ENCODE measurements at places on chromosomes 1 and 21.

DNA sequence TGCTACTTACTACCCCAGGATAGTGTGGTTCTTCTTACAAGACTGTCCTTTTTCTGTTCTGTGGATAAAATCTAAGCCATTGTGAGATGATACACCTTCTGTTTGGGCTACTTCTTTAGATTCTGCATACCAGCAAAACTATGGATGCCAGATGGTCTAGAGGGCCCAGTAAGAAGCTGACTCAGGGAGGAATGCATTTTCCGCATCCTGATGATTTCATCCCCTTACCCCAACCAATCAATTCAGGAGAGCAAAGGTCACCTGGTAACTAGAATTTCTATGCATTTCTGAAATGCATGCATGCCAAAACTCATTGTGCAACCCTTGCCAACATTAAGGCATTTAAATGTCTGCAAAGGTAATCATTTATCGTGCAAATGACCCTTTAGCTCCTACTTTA is 285.7 kb upstream of the ZP4 start:
- H3K27ac ChIP-seq = no peak overlapping the region
- no peaks in the 10 kb centered on the region for H3K27me3 ChIP-seq
- H3K4me1 ChIP-seq = no peaks in the 10 kb centered on the region
- H3K36me3 ChIP-seq = no peaks in the 10 kb centered on the region
- DNase-seq = no peak

- no peaks in the 10 kb centered on the region for H3K36me3 ChIP-seq
- peaks cover 15% of the 10 kb centered on the region for H3K4me1 ChIP-seq
- H3K27ac ChIP-seq = no peak overlapping the region
- no peak overlapping the region for H3K4me3 ChIP-seq
- no peak for DNase-seq
Observed at GRCh38 chr1:184150776-184151531, 99.4 kb downstream of the TSEN15 start.

- H3K27me3 ChIP-seq = no peaks in the 10 kb centered on the region
- H3K36me3 ChIP-seq = peaks cover 8% of the 10 kb centered on the region
- H3K27ac ChIP-seq = peak overlapping the region; percentile 62
- peak overlapping the region; percentile 5 for H3K4me3 ChIP-seq
Observed at GRCh38 chr1:226003502-226004170, 4.5 kb upstream of the SDE2 start.

- H3K4me3 ChIP-seq = no peak overlapping the region
- peaks cover 3% of the 10 kb centered on the region for H3K27me3 ChIP-seq
- no peaks in the 10 kb centered on the region for H3K36me3 ChIP-seq
- no peak for DNase-seq
Observed at GRCh38 chr1:170823120-170823519, 112.2 kb upstream of the MROH9 start.

DNA sequence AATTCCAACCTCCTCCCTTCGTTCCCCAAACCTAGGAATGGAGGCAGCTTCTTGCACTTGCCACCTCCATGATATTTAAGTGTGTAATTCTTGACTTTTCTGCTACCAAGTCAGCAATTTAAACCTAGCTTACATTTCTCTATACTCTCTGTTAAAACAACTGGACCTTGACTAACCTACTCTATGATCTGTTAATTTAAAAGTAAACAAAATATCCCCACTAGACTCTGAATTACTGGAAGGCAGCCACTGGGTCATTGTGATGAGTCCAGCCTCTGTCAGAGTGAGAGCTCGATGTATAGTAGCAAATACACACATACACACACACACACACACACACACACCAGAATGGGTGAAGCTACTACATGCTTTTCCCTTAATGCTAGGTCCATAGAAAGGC is 40.0 kb upstream of the DHCR24 start:
- H3K4me1 ChIP-seq = no peaks in the 10 kb centered on the region
- no peak for DNase-seq
- no peak overlapping the region for H3K4me3 ChIP-seq
- H3K27me3 ChIP-seq = peaks cover 6% of the 10 kb centered on the region

DNA sequence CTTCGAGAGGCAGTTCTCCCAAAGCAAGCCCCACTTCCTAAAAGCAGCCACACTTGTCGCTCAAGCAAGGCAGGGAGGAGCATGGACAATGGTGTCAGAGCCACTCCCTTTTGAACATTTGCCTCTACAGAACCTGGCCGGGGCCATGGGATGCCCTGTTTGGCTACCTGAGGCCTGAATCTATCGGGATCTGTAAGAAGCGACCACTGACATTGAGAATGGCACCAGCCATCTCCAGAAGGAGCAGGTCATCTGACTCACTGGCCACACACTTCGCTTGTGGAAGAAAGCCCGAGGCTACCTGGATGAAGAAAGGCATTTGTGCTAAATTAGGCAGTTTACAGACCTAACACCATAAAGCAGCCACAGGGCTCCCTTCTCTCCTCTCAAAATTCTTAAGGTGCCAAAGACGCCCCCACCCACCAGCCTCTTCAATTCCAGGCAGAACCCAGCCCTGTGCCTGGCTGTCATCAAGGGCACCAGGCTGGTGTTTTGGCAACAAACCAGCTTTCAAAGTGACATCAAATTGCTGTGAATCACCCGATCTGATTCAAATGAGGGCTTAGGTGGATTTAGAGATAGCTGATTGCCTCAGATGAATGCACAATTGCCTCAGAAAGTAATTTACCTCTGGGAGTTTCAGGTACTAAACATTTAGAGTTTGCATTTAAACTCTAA is 104.8 kb downstream of the ETS2 start:
- H3K36me3 ChIP-seq = no peaks in the 10 kb centered on the region
- no peak overlapping the region for H3K4me3 ChIP-seq
- no peak for DNase-seq
- peaks cover 8% of the 10 kb centered on the region for H3K27me3 ChIP-seq
- peaks cover 7% of the 10 kb centered on the region for H3K4me1 ChIP-seq
- no peak overlapping the region for H3K27ac ChIP-seq

- peaks cover 14% of the 10 kb centered on the region for H3K4me1 ChIP-seq
- H3K27ac ChIP-seq = peak overlapping the region; percentile 83
- H3K36me3 ChIP-seq = no peaks in the 10 kb centered on the region
- peak overlapping the region; percentile 77 for H3K4me3 ChIP-seq
- peaks cover 55% of the 10 kb centered on the region for H3K27me3 ChIP-seq
Observed at GRCh38 chr1:197903196-197903514, 725 bp downstream of the C1orf53 start.

GRCh38 chr1:240613356-240614142 is 1.6 kb upstream of the GREM2 start:
- peaks cover 45% of the 10 kb centered on the region for H3K27me3 ChIP-seq
- H3K36me3 ChIP-seq = no peaks in the 10 kb centered on the region
- no peak overlapping the region for H3K27ac ChIP-seq
- no peak overlapping the region for H3K4me3 ChIP-seq
- peaks cover 25% of the 10 kb centered on the region for H3K4me1 ChIP-seq
- no peak for DNase-seq

DNA sequence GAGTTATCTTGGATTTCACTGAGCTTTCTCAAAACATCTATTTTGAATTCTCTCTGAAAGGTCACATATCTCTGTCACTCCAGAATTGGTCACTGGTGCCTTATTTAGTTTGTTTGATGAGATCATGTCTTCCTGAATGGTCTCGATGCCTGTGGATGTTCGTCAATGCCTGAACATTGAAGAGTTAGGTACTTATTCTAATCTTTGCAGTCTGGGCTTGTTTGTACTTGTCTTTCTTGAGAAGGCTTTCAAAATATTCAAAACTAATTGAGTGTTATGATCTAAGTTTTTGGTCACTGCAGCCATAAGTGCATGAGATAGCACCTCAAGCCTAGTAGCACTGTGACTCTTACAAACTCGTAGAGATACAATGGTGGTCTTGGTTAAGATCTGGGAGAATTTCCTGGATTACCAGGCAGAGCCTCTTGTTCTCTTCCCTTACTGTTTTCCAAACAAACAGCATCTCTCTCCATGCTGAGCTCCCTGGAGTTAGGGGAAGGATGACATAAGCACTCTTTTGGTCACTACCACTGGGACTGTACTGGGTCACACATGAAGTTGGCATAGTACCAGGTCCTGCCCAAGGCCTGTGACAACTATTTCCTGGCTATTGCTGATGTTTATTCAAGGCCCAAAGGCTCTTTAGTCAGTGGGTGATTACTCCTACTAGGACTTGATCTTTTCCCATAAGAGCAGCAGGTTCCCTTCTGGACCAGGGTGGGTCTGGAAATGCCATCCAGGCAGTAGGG is 25.6 kb downstream of the SLC22A15 start:
- no peak overlapping the region for H3K4me3 ChIP-seq
- no peak for DNase-seq
- H3K36me3 ChIP-seq = peaks cover 18% of the 10 kb centered on the region
- peaks cover 5% of the 10 kb centered on the region for H3K27me3 ChIP-seq
- no peak overlapping the region for H3K27ac ChIP-seq

- H3K27ac ChIP-seq = no peak overlapping the region
- H3K4me3 ChIP-seq = no peak overlapping the region
- no peaks in the 10 kb centered on the region for H3K4me1 ChIP-seq
- H3K27me3 ChIP-seq = no peaks in the 10 kb centered on the region
Observed at GRCh38 chr1:207134581-207134980, 30.5 kb downstream of the C4BPA start.

DNA sequence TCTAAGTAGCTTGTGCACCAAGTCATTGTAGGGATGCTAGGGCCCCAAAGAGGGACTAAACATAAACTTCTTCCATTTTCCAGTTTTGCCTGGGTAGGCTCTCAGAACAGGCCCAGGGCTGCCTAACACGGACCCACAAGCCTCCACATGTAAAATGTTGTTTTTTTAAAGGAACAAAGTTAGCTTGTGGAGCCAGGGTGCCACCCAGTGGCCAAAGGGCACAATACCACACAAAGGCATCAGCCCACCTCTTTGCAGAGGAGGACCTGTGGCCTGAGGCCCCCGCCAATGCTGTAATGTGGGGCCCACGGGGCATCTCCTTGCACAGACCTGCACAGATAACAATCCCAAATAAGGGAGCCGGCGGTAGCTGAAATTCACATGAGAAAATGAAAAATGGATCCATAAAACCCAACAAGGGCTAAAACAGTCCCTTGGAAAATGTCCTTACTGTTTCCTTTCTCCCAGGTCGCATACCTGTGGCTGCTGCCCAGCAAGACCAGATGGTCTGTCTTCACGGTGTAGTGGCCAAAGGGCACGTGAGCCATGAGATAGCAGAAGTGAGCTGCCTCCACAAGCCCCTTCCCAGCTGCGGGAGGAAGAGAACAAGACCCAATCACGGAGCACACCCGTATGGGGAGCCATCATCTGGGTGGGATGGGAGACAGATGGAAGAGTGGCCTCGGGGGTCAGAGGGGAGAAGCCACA is 23.8 kb downstream of the SEC16B start:
- H3K27ac ChIP-seq = no peak overlapping the region

- no peak for DNase-seq
- no peaks in the 10 kb centered on the region for H3K27me3 ChIP-seq
- no peaks in the 10 kb centered on the region for H3K4me1 ChIP-seq
- H3K27ac ChIP-seq = no peak overlapping the region
- no peaks in the 10 kb centered on the region for H3K36me3 ChIP-seq
Observed at GRCh38 chr1:80836505-80836904, 964.2 kb upstream of the ADGRL2 start.

GRCh38 chr21:30847627-30848500 is 18.3 kb upstream of the KRTAP7-1 start:
- DNase-seq = no peak
- no peak overlapping the region for H3K27ac ChIP-seq
- no peak overlapping the region for H3K4me3 ChIP-seq

GRCh38 chr21:31900121-31900895 is 27.5 kb downstream of the HUNK start:
- H3K27ac ChIP-seq = no peak overlapping the region
- DNase-seq = no peak
- H3K27me3 ChIP-seq = no peaks in the 10 kb centered on the region
- H3K36me3 ChIP-seq = no peaks in the 10 kb centered on the region

DNA sequence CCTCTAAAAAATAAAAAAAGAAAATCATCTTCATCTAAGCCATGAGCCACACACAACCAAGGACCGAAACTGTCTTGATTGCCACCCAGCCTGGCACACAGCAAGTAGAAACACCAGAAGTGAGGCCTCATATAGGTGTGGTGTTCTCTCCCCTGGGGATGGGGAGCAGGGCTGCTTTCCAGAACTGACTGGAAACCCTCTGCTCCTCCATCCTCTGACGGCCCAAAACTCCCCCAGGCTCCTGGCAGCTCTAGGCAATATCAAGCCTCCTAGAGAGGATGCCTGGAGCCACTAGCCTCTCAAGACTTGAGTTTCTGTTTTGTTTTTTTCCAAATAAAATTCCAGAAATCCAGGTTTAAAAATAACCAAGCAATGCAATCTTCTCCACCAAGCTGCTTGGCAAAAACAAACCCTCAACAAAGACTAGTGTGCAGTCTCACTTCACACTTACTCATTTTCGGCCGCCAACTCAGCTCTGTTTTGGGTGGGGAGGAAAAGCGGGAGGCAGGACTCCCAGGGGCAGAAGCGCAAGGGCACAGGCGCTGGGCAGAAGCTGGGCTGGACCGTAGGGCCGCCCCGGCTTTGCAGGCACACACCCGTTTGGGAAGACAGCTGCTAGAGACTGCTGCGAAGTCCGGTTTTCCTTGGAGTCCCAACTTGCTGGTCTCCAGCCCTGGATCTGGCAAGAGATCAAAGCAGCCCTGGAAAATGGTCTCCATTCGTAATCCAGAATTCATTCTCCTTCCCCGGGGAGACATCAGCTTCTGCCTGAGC is 78.2 kb upstream of the CAPZB start:
- H3K4me1 ChIP-seq = peaks cover 10% of the 10 kb centered on the region
- no peak overlapping the region for H3K4me3 ChIP-seq
- H3K27ac ChIP-seq = no peak overlapping the region
- no peaks in the 10 kb centered on the region for H3K27me3 ChIP-seq

- no peak for DNase-seq
- no peaks in the 10 kb centered on the region for H3K27me3 ChIP-seq
- no peak overlapping the region for H3K4me3 ChIP-seq
- H3K36me3 ChIP-seq = peaks cover 4% of the 10 kb centered on the region
Observed at GRCh38 chr1:50603274-50604271, 180.3 kb upstream of the DMRTA2 start.

- peak overlapping the region; percentile 100 for H3K27ac ChIP-seq
- H3K36me3 ChIP-seq = peaks cover 3% of the 10 kb centered on the region
- H3K4me3 ChIP-seq = peak overlapping the region; percentile 96
- H3K4me1 ChIP-seq = peaks cover 36% of the 10 kb centered on the region
Observed at GRCh38 chr1:161398900-161399256, 31.2 kb upstream of the CFAP126 start.

DNA sequence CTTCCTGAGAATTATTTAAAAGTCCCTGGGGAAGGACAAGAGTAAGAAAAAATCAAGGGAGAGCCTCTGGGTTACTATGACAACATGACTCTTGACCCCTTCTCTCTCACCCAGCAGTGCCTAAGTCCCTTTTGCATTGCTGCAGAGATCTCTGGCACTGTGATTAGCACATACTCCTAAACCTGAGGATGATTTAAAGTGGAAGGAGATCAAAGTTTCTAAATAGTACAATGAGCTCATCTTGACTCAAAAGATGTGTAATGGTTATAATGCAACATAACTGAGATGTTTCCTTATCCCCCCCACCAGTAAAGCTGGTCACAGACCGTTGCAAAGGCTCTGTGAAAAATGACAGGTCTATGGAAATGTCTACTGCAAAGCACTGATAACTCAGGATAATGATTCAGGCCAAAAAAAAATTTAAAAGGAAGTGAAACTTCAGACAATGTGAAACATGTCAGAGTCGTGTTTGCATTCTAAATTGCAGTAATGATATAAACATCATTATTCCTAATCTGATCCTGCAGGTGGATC is 519.2 kb downstream of the KIF26B start:
- no peak for DNase-seq
- H3K4me1 ChIP-seq = no peaks in the 10 kb centered on the region
- H3K4me3 ChIP-seq = no peak overlapping the region
- no peaks in the 10 kb centered on the region for H3K36me3 ChIP-seq

GRCh38 chr1:229102741-229103391 is 168.0 kb upstream of the RAB4A start:
- no peaks in the 10 kb centered on the region for H3K4me1 ChIP-seq
- H3K27me3 ChIP-seq = no peaks in the 10 kb centered on the region
- H3K27ac ChIP-seq = no peak overlapping the region

GRCh38 chr21:36419241-36419640 is 34.0 kb downstream of the CHAF1B start:
- DNase-seq = no peak
- peaks cover 19% of the 10 kb centered on the region for H3K36me3 ChIP-seq
- no peak overlapping the region for H3K4me3 ChIP-seq
- no peaks in the 10 kb centered on the region for H3K27me3 ChIP-seq
